ENCODE measurements at places on chromosomes 3 and 15.

DNA sequence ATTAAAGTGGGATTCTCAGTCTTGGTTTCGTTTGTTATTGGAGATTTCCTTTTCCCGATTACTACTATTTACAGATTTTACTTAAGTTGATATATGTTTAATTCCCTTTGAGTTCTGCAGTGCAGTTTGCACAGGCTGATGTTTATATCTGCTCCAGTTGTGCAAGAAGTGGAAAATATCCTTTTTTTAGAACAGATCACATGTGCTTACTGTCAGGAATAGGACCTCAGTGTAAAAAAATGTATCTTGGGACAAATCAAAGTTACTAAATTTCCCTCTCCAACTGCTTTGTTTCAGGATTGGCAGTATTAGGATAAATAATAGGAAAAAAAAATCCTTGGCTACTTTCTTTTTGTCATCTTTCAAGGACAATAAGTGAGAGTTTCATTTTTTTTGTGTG, 6.9 kb downstream of the MITF start:
- DNase-seq: no peak

DNA sequence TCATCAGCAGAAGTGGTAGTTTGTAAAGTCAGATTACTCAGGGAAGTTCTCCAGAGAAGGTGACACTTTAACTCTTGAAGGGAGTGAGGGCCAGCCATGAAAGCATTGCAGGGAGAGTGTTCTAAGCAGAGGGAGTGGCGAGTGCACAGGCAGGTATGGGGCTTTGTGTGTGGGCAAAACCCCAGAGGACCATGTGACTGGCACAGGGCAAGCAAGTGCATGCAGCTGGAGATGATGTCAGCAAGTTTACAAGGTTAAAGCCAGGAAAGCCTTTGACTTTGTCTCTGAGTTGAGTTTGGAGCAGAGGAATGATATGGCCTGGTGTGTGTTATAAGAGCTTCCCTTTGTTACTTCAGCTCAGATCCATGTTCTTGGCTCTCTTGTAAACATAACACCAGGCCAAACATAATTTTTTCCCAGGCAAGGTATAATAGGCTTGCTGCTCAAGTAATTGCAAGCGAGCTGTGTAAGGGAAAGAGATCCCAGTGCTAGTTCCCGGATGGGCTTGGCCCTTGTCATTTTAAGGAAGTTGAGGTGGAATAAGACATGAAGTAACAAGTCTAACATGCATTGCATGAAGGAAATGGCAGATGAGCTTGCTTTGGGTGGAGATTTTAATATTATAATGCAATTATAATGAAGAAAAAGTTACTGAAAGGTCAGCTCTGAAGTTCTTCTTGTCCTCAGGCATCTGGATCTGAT, 341.1 kb upstream of the LRRC3B start:
- DNase-seq: no peak

GRCh38 chr15:82047453-82048400, 1.9 kb upstream of the MEX3B start:
- no peak for DNase-seq

GRCh38 chr15:25787381-25787780, 75.7 kb downstream of the ATP10A start:
- peak; percentile 18 for DNase-seq

DNA sequence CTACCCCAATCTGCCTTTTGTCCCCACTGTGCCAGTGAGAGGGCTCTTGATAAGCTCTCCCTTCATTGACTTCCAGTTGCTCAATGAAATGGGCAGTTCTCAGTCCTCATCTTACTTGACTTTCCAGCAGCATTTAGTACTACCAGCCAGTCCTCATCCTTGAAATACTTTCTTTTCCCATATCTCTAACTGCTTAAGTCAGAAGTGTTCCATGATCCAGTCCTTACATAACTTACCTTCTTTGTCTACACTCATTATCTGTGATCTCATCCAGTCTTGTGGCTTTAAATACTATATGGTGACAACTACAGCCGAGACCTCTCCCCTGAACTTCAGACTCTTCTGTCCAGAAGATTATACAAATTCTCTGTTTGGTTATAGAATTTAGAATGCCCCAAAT, 28.7 kb downstream of the RARRES1 start:
- DNase-seq: no peak
